Caco-2 (cell line): ENCODE measurements at places on chromosomes 6 and 20. TPM values are rescaled to one million over a fixed set of nuclear protein-coding genes. Genes with fewer than 3 reads are reported as not detected.

SLC29A1 gene
- total RNA-seq, result 80.7 and 81.3 TPM in 2 replicates

AFDN gene
- 177 TPM in 2 replicates for total RNA-seq

GRCh38 chr6:24649691-24650090, 3.7 kb upstream of the KIAA0319 start:
- no peak overlapping the region for H3K4me3 ChIP-seq
- H3K4me1 ChIP-seq, result no peaks in the 10 kb centered on the region
- DNase-seq, result no peak
- no peaks in the 10 kb centered on the region for H3K27me3 ChIP-seq
- H3K36me3 ChIP-seq, result peaks cover 1% of the 10 kb centered on the region

GRCh38 chr6:98640366-98640765, 194.0 kb upstream of the POU3F2 start:
- H3K36me3 ChIP-seq, result no peaks in the 10 kb centered on the region
- peaks cover 7% of the 10 kb centered on the region for H3K4me1 ChIP-seq
- H3K4me3 ChIP-seq, result no peak overlapping the region
- DNase-seq, result no peak

DNA sequence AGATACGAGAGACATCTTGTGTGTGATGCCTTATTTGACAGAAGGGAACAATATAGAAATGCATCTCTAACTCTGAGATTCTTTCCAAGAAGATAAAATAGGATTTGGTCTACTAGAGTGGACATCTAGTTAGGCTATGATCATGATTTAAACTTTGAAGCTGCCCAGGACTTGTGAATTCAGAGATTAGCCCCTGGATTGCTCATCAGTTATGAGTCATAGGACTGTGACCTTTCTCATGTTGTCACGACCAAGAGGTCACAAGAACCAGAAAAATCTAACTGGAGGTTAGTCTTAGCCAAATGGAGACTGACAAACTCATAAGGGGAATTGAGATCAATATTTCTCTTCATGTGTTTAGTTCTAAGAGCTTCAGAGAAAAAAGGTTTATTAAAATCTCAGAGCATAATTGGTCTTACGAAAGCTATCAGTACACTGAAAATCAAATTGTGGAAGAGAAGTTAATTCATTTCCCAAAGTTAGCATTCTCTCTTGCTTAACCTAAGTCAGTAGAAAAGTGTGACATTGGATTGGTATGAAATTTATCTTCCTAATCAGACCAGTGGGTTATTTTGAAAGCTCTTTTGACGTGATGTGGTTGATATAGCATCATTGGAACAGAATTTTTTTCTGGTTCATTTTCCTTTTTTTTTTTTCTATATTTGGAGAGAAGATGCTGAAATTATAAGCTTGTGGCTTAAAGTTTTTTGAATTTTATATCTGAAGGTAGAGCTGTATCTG, 245.7 kb downstream of the RNF144B start:
- H3K4me1 ChIP-seq, result no peaks in the 10 kb centered on the region
- no peak overlapping the region for H3K4me3 ChIP-seq
- no peaks in the 10 kb centered on the region for H3K36me3 ChIP-seq
- H3K27me3 ChIP-seq, result no peaks in the 10 kb centered on the region

- no peak for DNase-seq
- no peak overlapping the region for H3K27ac ChIP-seq
- no peaks in the 10 kb centered on the region for H3K36me3 ChIP-seq
- H3K27me3 ChIP-seq, result no peaks in the 10 kb centered on the region
Measured at GRCh38 chr6:154169193-154169847, 130.3 kb downstream of the OPRM1 start.

DNA sequence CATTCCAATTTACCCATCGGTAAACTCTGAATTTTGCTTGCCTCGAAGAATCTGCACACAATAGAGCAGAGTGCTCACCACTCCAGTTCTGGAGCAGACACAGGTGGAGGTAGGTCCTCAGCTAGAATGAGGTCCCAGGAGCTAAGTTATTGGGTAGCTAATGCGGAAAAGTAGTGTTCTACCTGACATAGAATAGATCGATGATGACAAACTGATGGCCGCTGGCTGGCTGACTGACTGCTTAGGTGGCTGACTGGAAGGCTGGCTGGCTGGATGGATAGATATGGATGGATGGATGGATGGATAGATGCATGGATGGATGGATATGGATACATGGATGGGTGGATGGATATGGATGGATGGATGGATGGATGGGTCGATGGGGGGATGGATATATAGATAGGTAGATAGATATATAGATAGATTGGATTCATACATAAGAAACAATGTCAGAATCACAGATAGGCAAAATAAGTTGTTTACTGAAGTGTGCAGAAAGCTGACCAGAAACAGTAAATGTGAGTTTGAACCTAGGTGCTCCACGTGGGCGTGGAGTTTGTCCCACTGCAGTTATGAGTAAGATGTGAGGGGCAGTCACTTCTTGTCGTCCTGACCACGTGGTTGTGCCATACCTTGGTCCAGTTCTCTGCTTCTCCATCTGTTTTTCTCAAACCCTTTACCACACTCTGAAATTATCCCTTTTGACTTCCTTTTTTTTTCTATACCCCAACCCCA, 62.1 kb downstream of the TBXT start:
- H3K4me3 ChIP-seq, result no peak overlapping the region
- H3K27ac ChIP-seq, result no peak overlapping the region
- no peaks in the 10 kb centered on the region for H3K4me1 ChIP-seq

- no peak overlapping the region for H3K27ac ChIP-seq
- no peaks in the 10 kb centered on the region for H3K4me1 ChIP-seq
- no peaks in the 10 kb centered on the region for H3K36me3 ChIP-seq
- no peak for DNase-seq
- H3K27me3 ChIP-seq, result no peaks in the 10 kb centered on the region
Measured at GRCh38 chr6:48057601-48058000, 53.4 kb downstream of the PTCHD4 start.

DNA sequence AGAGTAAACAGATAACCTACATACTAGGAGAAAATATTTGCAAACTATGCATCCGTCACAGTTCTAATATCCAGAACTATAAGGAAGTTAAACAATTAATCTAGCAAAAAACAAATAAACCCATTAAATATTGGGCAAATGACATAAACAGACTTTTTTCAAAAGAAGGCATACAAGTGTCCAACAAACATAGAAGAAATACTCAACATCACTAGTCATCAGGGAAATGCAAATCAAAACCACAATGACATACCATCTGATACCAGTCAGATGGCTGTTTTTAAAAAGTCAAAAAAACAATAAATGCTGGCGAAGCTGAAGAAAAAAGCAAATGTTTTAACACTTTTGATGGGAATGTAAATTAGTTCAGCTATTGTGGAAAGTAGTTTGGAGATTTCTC, 1117.7 kb upstream of the MAP3K7 start:
- H3K4me3 ChIP-seq, result no peak overlapping the region
- H3K36me3 ChIP-seq, result no peaks in the 10 kb centered on the region
- H3K27ac ChIP-seq, result no peak overlapping the region
- no peak for DNase-seq
- no peaks in the 10 kb centered on the region for H3K27me3 ChIP-seq
